ENCODE measurements at places on chromosomes 7 and 10.
A peak's percentile ranks its signal among the peaks of the same experiment; 100 is the strongest.

DNA sequence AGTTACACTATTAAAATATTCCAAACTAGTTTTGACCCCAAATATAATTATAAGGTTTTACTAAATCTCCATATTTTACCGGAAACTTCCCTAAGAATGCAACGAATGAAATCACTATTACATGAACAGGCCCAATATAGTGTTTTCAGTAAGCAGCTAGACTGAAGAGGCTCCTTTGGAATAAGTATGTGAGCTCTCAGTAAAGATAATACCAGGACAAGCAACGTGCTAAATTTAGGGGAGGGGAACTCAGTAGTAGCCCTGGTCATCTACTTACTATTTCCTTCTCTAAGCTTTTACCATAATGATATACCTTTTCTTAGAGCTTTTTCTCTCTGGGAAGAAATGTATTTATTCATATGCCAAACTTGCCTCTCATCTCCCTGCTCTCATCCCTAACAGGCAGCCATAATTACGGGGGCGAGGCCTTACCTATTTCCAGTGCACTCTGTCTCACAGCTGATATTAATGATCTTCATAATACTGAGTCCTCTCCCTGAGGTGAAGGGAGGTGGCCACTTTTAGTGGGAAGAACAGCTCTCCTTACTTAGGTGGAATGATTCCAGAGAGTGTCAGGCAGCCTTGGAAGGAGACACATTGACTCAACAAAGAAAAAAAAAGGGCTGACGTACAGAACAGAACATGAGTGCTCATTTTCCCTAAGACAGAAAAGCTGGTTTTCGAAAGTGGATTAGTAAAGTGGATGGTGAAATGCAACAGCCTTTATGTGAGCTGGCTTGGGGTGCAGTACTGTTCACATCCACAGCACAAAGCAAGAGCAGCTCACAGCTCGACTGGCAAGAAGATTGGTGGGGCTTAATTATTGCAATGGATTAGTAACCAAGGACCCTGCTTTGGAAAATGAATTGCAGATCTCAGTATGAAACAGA, 165.4 kb downstream of the GLI3 start:
- no peak for DNase-seq

DNA sequence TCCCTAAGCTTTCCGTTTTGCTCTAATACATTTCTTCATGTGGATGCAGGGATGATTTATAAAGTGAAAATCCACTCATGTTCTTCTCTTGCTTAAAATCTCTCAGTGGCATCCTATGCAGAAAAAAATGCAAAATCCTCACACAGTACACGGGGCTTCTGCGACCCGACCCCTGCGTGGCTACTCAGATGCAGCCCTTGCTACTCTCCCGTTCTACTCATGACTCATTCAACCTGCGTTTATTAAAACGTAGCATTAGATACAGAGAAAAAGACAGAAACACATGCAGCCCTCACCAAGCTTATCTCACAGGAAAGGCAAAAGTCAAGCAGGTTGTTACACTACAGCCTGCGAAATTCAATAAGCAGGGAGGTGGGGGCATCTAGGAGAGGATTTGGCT, 284.4 kb upstream of the PFKP start:
- DNase-seq, result no peak

DNA sequence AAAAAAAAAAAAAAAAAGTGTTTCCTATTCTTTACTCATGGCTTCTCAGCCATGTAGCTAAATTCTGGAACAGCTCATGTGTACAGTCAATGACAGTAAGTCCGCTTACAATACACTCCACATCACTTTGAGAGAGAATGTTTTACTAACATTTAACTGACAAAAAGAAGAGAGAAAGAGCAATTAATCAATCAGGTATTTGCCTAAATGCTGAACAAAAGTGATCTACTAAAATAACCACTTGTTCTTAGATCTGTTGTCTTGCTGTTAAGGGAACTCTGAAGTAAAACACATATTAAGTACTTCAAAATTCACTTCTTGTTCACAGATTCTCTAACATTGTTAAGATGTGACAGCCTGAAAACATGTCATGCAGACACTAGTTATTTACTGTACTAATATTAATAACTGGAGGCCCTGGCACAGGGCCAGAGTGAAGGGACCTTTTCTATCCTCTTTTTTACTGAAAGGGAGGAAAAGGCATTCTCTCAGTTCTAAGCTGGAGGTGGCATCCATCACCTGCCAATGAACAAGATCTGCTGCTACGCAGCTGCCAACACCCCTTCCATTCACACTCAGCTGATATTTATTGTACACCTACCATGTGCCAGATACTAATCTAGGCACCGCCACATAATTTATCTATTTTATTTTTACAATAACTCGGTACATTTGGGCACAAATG, 72.6 kb downstream of the AHR start:
- DNase-seq, result no peak

DNA sequence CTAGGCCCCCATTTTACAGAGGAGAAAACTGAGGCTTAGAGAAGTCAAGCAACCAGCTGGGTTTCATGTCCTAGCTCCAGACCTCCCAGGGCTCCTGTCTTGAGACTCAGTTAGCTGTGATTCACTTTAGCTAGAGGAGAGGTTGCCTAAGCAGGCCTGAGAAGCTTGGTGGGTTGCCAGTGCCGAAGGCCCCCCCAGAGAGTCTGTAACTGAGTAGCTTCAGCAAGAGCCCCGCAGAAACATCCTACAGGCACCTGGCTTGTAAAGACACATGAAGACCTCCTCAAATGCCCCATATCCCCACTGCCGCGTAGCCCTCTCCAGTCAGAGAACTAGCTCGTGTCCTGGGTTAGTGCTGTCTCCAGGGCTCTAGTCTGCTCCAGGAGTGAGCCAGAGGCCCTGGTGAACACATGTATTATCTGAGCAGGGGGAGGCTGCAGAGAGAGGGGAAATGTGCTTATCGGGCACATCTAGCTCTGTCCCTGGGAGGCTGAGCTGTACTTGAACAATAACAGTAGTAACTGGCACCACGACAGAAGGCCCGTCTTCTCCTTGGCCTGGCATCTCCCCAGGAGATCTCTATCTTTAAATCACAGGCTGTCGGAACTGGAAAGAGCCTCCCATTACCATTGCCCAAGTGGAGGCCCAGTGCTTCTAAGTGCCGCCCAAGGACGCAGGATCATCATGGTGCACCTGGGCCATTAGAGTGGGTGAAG, 28.9 kb downstream of the UNC5B start:
- DNase-seq, result no peak

DNA sequence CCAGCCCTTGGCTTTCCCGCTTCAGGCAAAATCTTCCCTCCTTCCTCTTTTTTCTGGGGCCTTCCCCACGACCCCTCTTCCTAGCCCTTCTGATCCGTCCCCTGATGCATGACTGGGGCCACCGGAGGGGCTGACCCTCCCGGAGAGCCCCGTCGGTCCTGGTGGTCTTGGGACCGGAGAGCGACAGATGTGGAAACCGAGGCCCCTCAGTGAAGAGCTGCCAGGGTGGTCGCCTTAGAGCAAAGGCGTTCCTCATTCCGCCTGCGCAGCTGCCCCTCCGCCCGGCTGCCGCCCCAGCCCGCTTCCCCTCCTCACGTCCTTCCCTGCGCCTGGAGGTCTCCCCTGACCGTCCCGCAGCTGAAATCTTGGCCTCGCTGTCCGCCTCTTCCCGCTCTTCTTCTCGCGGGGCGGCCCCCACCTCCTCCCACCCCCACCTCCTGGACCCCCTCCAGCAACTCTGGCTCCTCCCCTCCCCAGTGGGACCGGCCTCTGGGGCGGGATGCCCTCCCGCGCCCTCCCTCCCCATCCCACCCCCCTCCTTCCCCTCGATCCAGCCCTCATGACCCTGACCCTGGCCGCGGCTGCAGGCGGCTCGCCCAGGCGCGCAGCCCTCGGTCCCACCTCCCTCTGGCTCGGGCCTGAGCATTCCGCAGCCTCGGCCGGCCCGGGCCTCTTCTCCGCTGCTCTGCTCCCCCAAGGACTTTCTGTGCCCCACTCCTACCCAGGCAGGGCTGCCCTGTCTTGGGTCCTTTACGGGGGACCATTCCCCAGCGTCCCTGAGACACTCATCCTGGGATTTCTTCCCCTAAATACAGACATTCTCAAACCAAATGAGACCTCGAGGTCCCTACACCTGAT, at the start of gene RARRES2:
Gene RARRES2, minus strand, starts transcription at position 367 of the 858 bp plus-strand sequence. CDS start 1,020 bp downstream, outside the sequence.
- no peak for DNase-seq

- DNase-seq, result no peak
Observed at GRCh38 chr10:59688921-59689351, 20.7 kb downstream of the SLC16A9 start.

- DNase-seq, result no peak
Observed at GRCh38 chr10:88082806-88083596, 219.6 kb downstream of the PTEN start.

GRCh38 chr7:115368998-115369397, 447.1 kb downstream of the MDFIC start:
- DNase-seq, result no peak

DNA sequence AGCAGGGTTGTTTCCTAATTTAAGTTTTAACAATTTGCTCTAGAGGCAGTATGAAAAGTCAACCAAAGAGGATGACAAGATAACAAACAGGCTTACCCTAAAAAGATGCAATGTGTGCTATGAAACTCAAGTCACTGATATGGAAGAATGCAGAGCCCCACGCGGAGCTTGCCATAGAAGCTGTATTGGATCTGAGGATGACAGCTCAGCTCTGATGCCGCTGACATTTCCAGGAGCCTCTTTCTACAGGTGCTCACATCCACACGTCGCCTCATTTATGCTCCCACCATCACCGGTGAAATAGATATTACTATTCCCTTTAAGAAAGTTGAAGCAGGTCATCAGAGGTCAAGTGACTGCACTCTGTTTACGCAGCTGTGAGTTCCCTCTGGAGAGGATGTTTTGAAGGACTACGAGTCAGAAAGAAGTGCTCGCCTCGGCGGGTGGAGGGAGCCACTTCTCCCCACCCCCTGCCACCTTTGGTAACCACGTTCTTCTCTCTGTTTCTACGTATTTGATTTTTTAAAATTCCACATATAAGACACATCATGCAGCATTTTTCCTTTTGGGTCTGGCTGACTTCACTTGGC, 275.4 kb downstream of the GLRX3 start:
- no peak for DNase-seq

- no peak for DNase-seq
Observed at GRCh38 chr7:42945821-42946626, 13.8 kb downstream of the MRPL32 start.

GRCh38 chr7:149787428-149788299, 14.3 kb upstream of the ZNF467 start:
- no peak for DNase-seq

- DNase-seq, result no peak
Observed at GRCh38 chr7:101879565-101879964, 62.1 kb downstream of the CUX1 start.

DNA sequence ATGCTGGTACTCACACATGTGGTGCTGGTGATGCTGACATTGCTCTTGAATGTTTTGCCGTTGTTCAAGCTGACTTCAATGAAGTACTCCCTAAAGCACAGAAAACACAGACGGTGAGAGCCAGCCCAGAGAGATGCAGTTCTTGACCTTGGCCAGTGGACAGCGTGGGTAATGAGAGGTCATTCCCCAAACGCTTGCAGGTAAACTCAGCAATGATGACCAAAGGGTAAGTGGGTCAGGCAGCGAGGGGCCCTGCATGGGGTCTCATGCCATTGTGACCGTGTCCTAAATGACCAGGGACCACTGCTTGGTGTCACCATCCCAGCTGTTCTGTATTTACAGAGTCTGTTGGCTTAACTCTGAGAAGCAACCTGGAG, 32.8 kb upstream of the ANTXRL start:
- no peak for DNase-seq

DNA sequence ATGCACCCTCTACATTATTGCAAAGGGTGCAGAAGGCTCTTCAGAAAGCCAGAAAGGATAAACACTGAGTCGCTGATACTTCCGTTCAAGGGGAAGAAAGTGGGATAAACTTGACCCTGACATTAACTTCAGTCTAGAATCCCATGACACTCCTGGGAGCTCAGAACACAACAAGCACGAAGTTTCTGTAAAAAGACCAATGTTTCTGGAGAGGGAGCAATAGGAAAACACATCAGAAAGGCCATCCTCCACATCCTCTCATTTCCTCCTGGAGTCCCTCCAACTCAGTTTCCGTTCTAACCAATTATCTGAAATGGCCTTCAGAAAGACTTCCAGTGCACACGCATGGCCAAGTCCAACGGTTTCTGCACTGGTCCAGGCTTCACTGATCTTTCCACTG, 113.5 kb downstream of the SORBS1 start:
- DNase-seq, result no peak

DNA sequence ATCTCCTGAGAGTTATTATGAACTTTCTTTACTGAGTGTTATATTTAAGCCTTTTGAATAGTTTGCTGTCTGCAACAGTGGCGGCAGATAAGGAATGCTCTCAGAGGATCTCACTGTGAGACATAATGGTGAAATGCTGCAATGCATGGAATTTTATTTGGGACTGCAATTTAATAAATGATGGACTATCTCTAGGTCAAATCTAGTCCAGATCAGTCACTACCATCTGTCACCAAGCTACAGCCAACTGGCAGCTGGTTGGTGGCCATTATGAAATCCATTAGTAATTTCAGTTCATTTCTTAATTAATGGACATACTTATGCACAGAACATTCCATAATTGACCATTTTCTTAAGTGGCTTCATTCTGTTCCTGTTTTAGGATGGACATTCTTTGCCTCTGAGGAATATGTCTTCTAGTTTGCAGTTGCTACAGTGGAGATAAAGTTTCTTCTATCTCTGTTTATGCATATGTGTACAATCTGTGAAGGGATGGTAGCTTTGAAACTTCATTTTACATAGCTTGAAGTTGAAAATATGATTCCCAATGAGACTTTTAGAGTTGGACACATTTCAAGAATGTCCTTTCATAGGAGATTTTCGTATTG, 586.6 kb downstream of the SUGCT start:
- DNase-seq, result no peak

GRCh38 chr10:51886438-51887068, 187.2 kb upstream of the CSTF2T start:
- no peak for DNase-seq

DNA sequence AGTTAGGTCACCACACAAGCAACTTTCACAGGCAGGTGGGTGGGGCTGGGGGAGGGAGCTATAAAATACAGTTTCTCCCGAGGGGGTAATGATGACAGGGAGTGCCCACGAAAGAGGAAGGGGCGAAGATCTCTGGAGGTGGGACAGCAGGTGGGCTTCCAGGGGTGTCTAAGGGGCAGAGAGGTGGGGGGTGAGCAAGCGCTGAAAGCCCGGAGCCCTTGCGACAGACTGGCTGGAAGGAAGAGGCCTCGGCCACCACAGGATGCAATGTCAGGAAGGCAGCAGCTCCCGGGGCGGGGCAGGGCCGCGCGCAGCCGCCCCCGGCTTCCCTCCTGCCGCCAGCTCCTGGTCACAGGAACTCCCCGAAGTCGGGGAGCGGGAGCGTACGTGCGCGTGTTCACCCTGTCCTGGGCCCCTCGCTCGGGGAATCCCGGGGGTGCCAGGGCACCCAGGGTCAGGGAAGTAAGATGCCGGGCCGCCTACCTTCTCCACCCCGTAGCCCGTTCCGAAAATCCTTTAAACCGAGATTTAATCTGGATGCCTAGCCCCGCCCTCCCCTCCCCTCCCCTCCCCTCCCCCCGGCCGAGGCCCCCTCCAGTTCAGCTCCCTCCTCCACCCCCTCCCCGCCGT, 105.2 kb upstream of the PPIF start:
- peak; percentile 25 for DNase-seq

Data from CD8-positive, alpha-beta memory T cell (primary cell).